Caco-2 (cell line): ENCODE measurements at places on chromosomes 11 and 22. TPM values are rescaled to one million over a fixed set of nuclear protein-coding genes. Genes with fewer than 3 reads are reported as not detected.

DNA sequence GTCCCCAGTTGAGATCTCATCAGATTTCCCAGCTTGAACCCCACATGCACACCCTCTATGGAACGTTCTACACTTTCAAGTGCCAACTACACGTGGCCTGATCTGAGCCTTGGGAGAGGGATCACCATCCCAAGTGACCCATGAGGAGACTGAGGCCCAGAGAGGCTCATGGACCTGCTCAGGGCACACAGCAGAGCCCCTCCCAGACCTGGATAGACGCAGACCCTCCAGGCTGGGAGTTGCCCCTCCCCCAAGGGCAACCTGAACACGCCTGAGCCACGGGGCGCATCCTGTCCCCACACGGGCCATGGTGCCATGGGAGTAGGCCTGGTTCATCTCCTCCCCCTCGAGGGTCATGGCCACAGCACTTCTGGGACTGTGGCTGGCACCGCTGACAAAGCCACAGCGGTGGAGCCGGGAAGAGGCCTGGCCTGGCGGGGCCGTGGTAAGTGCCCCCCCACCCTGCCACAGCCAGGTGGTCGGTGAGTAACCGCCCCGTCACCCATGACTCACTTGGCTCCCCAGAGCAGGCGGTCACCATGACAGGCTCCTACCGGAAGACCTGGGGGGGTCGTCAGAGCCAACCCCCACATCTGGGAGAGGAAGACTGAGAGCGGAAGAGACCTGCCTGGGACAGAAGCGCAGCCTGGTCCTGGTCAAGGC lies 8.1 kb downstream of the WNT7B start:
- no peak for DNase-seq
- H3K4me3 ChIP-seq = no peak overlapping the region
- H3K36me3 ChIP-seq = no peaks in the 10 kb centered on the region
- no peak overlapping the region for H3K27ac ChIP-seq
- no peaks in the 10 kb centered on the region for H3K4me1 ChIP-seq

BAIAP2L2 gene
- 4.4 and 4.9 TPM in 2 replicates for total RNA-seq

DNA sequence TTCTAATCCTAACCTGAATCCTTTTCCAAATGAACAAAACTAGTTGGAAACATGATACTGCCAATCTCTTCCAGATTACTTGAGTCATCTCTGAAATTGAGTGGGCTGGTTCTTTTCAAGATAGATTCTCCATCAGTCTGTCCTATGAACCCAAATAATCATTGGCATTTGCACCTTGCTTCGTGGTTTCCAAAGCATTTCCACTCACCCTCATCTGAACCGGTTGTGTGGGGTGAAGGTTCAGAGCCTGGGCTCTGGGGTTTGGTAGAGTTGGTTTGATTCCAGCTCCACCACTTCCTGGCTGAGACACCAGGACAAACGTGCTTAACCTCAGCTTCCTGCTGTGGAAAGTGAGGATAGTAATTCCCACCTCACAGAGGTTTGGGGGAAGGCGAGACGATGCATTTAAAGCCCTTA lies 206.4 kb upstream of the E2F8 start:
- H3K4me1 ChIP-seq = peaks cover 15% of the 10 kb centered on the region
- H3K4me3 ChIP-seq = no peak overlapping the region
- H3K36me3 ChIP-seq = no peaks in the 10 kb centered on the region
- H3K27me3 ChIP-seq = no peaks in the 10 kb centered on the region

RANBP1 gene
- total RNA-seq = 365 and 385 TPM in 2 replicates

DNA sequence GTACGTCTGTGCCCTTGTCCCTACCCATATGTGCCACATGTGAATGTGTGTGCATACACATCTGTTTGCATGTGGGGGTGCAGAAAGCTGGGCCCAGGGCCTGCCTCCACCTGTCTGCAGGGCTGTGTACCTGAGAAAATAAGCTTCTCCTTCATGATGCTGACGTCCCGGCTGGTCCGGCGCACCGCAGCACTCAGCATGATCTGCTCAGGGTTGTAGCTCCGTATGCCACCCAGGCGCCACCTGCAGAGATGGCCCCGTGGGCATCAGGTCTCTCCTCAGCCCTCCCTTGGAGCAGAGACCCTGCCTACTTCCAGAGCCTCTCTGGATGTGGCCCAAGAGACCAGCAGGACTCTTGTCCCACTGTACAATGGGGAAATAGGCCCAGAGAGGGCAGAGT lies 3.8 kb upstream of the KLHL35 start:
- H3K36me3 ChIP-seq = 0 out of 2 replicates have a peak, but pooled peaks cover 2% of the 10 kb centered on the region
- no peak overlapping the region for H3K4me3 ChIP-seq
- no peak overlapping the region for H3K27ac ChIP-seq

DNA sequence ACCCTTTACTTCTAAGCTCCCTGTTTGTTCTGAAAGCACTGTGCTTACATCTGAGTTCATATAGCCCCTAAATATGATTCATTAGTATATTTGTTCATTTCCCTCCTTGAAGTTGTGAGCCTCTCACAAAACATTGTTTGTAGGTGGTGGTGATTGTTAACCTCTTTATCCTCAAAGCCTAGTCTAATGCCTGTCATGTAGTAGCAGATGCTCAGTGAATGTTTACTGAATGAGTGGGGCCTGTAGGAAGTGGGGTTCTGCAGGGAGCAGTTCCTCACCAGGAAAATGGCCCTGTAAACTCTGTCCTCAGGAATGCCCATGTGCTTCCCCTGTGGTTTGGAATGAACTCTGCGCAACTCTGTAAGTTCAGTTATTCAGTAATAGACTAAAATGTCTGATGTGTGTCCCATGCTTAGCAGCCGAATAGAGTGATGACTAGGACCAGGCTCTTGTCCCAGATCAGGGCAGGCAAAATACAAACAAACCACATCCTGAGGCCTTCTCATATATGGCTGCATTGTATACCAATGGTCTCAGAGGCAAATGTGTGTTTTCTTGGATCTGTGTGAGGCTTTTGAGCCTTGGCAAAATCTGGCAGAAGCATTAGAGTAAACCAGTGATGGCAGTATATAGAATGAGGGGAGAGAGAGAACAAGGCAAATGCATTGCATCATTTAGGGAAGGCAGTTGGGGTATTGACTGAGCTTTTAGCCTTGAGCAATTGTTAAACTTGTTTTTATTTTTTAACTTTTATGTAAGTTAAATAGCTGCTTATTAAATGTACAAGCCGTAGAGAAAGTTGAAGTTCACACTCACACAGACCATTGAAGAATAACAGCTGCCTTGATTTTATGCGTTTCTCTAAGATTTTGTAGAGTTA lies 91.4 kb upstream of the BIRC3 start:
- no peak overlapping the region for H3K4me3 ChIP-seq
- H3K36me3 ChIP-seq = peaks cover 4% of the 10 kb centered on the region
- peak overlapping the region; percentile 55 for H3K27ac ChIP-seq
- H3K27me3 ChIP-seq = no peaks in the 10 kb centered on the region

OTOG gene
- total RNA-seq = 0.95 and 2.5 TPM in 2 replicates

DNA sequence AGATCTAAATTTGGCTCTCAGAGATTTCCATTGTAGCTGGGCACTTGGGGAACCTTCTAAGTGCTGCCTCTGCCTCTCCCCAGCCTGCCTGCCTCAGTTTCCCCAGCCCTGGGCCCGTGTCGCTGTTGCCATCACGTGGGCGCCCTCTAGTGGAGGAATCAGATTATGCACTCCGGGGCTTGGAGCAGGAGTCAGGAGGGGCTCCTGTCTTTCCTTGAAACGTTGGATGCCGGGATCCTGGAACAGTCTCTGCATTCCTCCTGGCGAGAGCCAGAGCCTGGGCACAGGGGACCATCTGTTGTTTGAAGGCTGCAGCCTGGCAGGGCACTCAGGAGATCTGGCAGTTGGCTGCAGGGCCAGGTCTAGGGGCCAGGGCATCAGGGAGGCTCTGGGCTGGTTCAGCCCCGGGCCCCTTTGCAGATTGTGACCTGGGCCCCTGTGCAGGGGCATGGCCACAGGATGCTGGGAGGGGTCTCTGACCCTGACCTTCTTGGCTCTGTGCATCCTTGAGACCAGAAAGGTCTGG lies 71.6 kb downstream of the LRP5 start:
- H3K27me3 ChIP-seq = no peaks in the 10 kb centered on the region
- H3K4me3 ChIP-seq = no peak overlapping the region

KCNJ1 gene
- not detected in 2 replicates for total RNA-seq

DNA sequence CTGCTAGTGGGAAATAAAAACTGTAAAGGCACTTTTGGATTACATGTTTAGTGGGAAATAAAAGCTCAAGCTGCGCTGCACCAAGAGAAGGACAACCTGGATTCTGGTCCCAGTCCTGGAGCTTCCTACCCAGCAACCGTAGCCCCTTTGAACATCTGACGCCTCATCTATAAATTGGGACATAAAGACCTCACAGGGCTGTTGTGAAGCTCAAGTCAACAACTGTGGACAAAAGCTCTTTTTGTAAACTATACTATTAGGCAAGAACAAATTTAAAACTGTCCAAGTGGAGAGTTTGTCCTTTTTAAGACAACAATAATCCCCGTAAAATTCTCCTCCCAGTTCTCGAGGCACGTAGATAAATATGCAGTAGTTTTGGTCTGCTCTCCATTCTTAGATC lies 17.6 kb upstream of the PCF11 start:
- no peak for DNase-seq
- H3K27me3 ChIP-seq = no peaks in the 10 kb centered on the region
- no peak overlapping the region for H3K4me3 ChIP-seq
- peak overlapping the region; percentile 16 for H3K27ac ChIP-seq
- H3K36me3 ChIP-seq = no peaks in the 10 kb centered on the region

DNA sequence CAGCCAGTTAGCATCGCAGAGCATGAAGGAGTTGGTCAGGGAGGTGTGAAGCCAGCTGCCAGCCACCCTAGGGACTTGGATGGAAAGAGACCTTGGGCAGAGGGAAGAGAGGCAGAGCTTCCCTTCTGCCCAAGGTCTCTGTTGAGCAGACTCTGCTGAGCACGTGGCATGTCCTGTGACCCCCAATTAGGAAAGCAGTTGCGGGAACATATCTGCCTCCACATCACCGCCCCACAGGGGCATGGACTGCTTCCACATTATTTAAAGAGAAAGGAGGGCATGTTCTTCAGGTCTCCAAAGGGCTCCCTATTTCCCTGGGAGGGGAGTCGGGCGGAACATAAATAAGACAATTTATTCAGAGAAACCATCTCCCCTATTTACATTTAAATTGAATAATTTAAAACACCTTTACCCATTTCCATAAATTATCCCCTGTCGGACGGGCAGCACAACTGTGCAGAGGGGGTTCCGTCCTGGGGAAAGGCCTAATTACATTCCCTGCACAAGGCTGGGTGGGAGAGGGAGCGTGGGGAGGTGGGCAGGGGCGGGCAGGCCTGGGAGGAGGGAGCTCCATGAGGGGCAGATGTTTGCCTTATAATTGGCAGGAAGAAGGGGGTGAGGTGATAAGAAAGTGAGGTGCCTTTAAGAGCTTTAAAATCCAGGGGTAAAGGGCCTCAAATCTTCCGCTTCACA lies 88.8 kb upstream of the THY1 start:
- H3K36me3 ChIP-seq = no peaks in the 10 kb centered on the region
- no peaks in the 10 kb centered on the region; the same call in 1 of the 2 replicates for H3K27me3 ChIP-seq
- H3K27ac ChIP-seq = no peak overlapping the region
- no peak overlapping the region for H3K4me3 ChIP-seq

- no peak for DNase-seq
- H3K36me3 ChIP-seq = no peaks in the 10 kb centered on the region
- H3K27me3 ChIP-seq = no peaks in the 10 kb centered on the region
- H3K4me3 ChIP-seq = no peak overlapping the region
- no peak overlapping the region for H3K27ac ChIP-seq
Measured at GRCh38 chr11:91188484-91188883, 965.6 kb upstream of the CHORDC1 start.

DNA sequence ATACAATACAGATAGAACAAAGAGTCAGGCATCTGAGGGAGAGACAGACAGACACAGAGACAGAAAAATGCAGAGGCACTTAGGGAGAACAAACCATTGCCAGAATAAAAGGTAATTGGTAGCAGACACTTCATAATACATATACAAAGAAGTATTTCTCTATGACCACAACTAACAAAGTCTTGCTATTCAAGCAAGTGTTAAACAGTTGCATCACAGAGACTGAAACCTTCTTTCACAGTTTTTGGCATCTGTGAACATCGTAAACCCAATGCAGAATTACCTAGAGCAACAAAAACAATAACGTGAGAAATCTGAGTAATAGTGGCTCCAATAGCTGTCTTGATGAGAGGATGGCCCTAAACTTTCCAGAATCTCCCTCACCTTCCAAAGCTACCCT lies 116.4 kb downstream of the BLID start:
- no peaks in the 10 kb centered on the region for H3K36me3 ChIP-seq
- no peaks in the 10 kb centered on the region for H3K27me3 ChIP-seq
- H3K27ac ChIP-seq = no peak overlapping the region
- H3K4me3 ChIP-seq = no peak overlapping the region
- DNase-seq = no peak

GRCh38 chr11:58923300-58923788 lies 15.9 kb upstream of the GLYATL1 start:
- DNase-seq = no peak
- peaks cover 69% of the 10 kb centered on the region for H3K4me1 ChIP-seq
- peak overlapping the region; percentile 25 for H3K27ac ChIP-seq
- H3K36me3 ChIP-seq = no peaks in the 10 kb centered on the region

GRCh38 chr22:27057717-27058116 lies 400.3 kb downstream of the MIAT start:
- DNase-seq = no peak
- H3K27me3 ChIP-seq = no peaks in the 10 kb centered on the region

SLC22A6 gene
- not detected in 2 replicates for total RNA-seq

- no peaks in the 10 kb centered on the region for H3K36me3 ChIP-seq
- no peak for DNase-seq
- H3K27me3 ChIP-seq = no peaks in the 10 kb centered on the region; the same call in none of the 2 replicates
- H3K27ac ChIP-seq = no peak overlapping the region
- no peaks in the 10 kb centered on the region for H3K4me1 ChIP-seq
Measured at GRCh38 chr11:11669233-11669846, 47.5 kb upstream of the GALNT18 start.
